Stimulated activated CD4-positive, alpha-beta T cell treated with anti-CD3 and anti-CD28 coated beads, Interleukin-15, amount 100 ng/mL, for 1 hour (primary cell): ENCODE measurements at places on chromosomes 4 and X.

GRCh38 chr4:162403419-162403818 lies 239.6 kb upstream of the FSTL5 start:
- DNase-seq: no peak

DNA sequence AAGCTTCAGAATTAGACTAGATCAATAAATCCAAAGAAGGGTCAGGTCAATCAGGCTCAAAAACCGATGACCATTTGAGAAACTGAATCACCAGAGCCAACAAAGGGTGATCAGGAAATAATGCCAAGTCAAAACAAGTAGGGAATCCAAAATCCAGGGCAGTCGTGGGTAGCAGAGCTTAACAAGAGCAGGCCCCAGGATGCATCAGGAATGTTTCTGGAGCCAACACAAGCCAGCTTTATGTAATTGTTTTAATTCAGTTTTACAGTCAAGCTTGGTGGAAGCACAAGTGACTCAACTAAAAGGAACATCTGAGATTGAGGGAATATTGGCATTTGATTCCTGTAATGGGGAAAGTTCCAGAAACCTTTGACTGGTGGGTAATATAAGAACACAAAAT lies 237.9 kb upstream of the EDA2R start:
- no peak for DNase-seq

GRCh38 chr4:90476019-90476418 lies 348.8 kb downstream of the CCSER1 start:
- DNase-seq: no peak

DNA sequence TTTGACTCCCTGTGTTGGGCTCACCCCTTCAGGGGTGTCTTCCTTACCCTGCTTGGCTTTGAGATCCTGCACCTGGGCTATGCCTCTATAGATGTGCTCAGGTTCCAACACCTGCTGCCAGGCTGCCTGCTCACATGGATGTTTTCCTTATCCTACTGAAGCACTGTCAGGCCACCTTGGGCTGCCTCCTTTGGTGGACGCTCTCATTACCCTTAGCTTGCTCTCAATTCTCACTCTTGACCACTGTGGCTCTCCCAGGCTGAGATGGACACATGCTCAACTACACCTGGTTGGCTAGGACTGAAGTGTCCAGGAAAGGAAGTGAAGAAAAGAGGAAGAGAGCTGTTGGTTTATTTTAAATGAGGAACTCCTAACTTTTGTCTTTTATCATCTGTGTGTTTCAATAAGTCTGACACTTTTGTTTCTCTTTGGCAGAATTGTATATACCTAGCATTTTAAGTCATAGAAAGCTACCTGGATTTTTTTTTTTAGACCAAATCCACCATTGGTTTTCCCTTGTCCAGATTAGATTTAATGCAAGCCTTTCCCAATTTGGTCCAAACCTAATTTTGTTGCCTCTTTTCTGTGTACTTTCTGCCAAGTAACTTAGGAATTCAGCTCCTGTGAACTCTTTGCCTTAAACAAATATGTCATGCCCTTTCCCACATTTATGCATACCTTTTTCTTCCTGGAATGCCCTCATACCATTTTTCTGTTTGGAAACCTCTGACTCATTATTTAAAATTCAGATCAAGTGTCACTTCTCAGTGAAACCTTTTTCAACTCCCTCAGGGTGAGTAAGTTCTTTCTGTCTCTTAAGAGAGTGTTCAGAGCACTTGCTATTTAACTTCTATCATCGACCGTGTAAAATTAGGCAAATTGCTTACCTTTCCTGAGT lies 175.8 kb downstream of the GC start:
- no peak for DNase-seq

DNA sequence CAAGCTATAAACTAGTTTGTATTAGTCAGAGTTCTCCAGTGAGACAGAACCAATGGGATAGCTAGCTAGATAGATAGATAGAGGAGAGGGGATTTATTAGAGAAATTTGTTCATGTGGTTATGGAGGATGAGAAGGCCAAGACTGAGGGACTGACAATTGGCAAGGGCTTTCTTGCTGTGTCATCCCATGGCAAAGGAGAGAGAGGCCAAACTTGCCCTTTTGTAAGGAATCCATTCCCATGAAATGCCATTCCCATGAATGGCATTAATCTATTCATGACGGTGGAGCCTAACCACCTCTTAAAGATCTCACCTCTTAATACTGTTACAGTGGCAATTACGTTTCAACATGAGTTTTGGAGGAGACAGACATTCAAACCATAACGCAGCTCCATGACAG lies 58.1 kb downstream of the LINC00632 start:
- no peak for DNase-seq

GRCh38 chrX:108332281-108332680 lies 105.9 kb downstream of the COL4A6 start:
- DNase-seq: no peak

- no peak for DNase-seq
Measured at GRCh38 chrX:12239356-12240082, 101.2 kb downstream of the FRMPD4 start.

DNA sequence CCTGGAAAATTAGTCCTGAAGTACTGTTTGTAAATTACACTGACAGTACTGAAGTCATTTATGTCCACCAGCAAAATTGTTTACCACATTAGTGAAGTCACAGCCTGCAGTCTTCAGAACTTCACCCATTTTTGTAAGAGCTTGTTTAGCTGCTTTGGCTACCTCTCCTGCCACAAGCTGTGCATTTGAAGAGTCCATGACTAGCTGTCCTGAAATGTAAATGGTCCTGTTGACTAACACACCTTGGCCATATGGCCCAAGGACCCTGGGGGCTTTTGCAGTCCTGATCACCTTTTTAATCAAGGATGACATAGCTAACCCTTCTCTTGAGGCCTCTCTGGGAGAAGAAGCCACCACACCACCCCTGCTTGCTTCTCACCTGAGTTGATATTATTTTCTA lies 21.4 kb upstream of the ZNF518B start:
- DNase-seq: no peak

- DNase-seq: no peak
Measured at GRCh38 chr4:5237086-5237660, 185.9 kb downstream of the STK32B start.

- DNase-seq: no peak
Measured at GRCh38 chr4:70687392-70687791, 940 bp upstream of the UTP3 start.

DNA sequence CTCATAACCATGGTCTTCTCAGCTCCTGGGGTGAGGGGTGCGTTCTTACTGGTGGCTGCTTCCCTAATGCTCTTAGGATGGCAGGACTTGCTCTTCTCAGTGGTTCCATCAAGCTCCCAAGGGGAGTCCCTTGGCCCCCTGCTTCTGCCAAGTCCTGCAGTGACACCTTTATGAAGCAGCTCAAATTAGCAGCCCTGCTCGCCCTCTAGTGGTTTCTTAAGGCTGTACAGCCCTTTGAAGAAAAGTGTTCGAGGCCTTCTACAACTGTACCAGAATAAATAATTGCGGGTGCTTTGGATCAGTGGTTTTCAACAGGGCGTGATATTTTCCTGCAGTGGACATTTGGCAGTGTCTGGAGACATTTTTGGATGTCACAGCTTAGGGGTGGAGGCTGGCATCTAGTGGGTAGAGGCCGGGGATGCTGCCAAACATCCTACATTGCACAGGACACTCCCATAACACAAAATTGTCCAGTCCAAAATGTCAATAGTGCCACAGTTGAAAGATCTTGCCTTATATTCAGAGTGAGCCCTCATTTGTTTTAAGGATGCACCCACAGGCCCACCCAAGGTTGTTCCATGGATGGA lies 204.7 kb upstream of the S100G start:
- no peak for DNase-seq

GRCh38 chr4:83692028-83692427 lies 156.1 kb downstream of the GPAT3 start:
- no peak for DNase-seq

DNA sequence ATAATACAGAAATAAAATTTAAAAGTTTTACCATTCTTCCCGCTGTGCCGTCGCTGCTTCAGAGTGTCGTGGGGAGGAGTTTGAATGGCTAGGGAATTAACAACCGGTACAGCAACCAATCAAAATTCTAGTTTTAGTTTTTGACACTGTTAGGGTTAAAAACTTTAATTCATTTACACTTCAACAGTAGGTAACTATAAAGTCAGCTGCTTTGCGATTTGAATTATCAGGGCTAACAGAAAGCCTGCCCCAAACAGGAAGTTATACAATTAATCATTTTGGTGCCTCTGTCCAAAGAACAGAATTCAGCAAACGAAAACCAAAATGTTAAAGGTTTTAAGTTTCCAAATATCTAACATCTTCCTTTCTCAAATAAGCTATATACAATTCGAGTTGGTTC lies 2.3 kb downstream of the HNRNPD start:
- DNase-seq: no peak

DNA sequence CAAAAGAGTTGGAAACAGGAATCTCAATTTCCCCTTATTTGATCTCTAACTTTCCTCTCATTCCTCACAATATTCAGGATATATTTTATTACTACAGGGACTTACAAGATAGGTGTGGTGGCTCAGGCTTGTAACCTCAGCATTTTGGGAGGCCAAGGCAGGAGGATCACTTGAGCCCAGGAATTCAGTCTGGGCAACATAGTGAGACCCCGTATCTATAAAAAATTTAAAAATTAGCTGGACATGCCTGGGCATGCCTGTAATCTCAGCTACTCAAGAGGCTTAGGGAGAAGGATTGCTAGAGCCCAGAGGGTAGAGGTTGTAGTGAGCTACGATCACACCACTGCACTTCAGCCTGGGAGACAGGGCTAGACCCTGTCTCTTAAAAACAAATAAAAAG lies 200.4 kb downstream of the CAMK2D start:
- no peak for DNase-seq

GRCh38 chr4:120517966-120518365 lies 404.6 kb downstream of the PRDM5 start:
- DNase-seq: no peak

DNA sequence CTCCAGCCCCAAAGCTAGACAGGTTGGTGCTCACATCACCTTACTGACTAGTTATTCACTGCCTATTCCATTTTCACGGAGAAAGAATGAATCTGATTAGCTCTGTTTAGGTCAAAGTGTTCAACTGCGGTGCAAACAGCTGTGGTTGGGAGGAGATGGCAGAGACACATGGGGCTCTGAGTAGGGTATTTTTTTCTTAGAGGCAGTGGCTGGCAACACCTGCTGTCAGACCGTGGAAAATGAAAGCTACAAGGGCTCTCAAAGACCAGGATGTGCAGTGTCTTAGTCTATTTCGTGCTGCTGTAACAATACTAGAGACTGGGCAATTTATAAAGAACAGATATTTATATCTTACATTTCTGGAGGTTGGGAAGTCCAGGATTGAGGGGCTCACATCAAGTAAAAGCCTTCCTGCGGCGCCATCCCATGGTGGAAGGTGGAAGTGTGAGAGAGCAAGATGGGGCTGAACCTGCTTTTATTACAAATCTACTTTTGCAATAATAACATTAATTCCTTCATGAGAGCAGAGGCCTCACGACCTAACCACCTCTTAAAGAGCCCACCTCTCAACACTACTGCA lies 10.6 kb downstream of the NYX start:
- DNase-seq: no peak

- no peak for DNase-seq
Measured at GRCh38 chrX:9884031-9884779, 83.0 kb upstream of the CLDN34 start.

GRCh38 chr4:122742933-122743829 lies 10.7 kb downstream of the BBS12 start:
- DNase-seq: no peak

- no peak for DNase-seq
Measured at GRCh38 chr4:16197876-16198665, 28.2 kb downstream of the TAPT1 start.

- no peak for DNase-seq
Measured at GRCh38 chr4:176422511-176422910, 102.7 kb downstream of the SPCS3 start.

DNA sequence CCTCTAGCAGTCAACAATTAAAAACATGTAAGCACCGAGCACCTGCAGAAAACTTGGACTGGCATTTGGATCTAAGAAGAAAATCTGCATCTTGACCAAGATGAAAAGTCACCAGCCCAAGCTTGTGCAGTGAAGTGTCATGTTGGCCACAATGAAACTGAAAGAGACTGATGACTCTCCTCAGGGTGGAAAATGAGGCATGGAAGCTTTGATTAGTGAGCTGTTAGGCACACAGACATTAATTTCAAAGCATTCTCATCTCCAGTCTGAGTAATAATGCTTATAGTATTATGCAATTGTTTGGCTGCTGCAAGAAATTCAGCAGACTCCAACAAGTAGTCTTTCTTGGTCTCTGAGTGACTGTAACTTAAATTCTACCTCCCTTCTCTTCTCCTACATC lies 150.1 kb downstream of the AR start:
- DNase-seq: no peak

DNA sequence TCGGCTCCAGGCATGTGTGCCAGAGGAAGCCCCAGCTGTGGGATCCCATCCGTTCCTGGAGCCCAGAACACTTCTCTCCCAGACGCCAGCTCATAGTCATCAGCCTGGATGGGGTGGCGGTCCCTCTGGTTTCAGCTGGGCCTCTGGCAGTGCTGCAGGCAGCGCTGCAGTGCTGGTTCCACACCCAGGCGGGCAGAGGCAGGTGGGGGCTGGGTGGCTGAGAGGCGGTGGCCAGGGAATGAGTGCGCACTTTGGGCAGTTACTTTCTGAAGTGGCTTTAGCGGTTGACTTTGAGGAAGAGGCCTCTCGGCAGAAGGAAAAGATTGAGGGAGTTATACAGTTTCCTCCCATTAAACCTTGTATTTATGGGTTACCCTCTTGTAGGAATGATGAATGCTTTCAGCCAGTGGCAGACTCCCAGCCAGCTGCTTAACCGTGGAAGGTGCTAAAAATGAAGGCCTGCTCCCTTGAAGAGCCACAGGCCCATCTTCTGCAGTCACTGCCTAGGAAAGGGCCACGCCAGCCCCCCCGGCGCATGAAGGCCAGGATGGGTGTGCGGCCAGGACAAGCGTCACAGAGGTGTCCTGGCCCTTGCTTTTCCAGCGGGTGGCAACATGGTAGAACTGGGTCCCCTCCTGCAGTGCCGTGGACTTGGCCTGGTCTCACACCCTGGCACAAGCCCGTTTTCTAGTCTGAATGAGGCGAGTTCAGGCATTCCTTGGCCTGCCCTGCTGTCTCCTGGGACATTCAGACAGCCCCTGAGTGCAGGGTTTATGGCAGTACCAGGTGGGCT lies 9.9 kb downstream of the TADA2B start:
- no peak for DNase-seq

DNA sequence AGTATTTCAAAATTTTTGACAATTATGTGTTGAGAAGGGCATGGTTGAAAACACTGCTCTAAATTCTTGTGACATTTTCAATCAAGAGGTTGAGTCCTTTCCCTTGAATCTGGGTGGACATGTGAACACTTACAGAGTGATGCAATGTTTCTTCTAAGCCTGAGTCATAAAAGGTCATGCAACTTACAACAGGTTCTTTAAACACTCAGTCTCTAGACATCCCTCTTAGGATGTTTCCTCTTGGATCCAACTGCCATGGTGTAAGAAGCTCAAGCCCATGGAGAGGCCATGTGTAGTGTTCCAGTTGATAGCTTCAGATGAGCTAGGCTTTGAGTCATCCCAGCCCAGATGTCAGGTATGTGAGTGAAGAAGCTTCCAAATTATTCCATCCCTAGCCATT lies 232.2 kb upstream of the MAOA start:
- DNase-seq: no peak

GRCh38 chrX:153635388-153635787 lies 11.6 kb upstream of the DUSP9 start:
- no peak for DNase-seq

GRCh38 chr4:56783986-56784385 lies 37.5 kb downstream of the SPINK2 start:
- no peak for DNase-seq

- DNase-seq: no peak
Measured at GRCh38 chr4:19473569-19473968, 778.1 kb upstream of the SLIT2 start.

- DNase-seq: no peak
Measured at GRCh38 chr4:3030566-3031356, 43.6 kb downstream of the HTT-AS start.
